ENCODE measurements at places on chromosomes 3 and 15.

- DNase-seq: peak; percentile 33
Observed at GRCh38 chr3:60720736-60721135, 530.5 kb downstream of the FHIT start.

DNA sequence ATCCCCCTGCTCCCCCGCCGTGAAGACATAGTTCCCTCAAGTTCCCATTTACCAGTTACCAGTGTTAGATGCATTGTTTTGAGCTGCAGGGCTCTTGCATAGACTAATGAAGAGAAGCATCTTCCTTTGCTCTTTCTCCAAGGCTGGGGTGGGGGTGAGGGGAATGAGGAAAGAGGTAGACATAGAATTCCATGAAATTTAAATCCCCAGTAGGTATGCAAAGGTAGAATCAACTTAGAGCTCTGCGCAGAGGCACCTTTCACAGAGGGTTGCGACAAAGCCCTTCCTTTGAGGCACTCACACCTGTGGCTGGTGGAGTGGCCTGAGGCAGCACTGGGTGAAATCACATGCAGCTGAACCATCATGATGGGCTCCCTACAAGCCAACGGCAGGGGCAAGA, 101.3 kb downstream of the WDR76 start:
- no peak for DNase-seq

- DNase-seq: peak; percentile 84
Observed at GRCh38 chr3:195150181-195151118, 120.5 kb downstream of the XXYLT1 start.

- DNase-seq: peak; percentile 84
Observed at GRCh38 chr3:161854232-161854771, 357.7 kb downstream of the OTOL1 start.

GRCh38 chr3:179181021-179181472, 32.9 kb downstream of the PIK3CA start:
- peak; percentile 81 for DNase-seq
